ENCODE measurements at places on chromosomes 3 and 15.

GRCh38 chr15:85826756-85827515, 32.2 kb upstream of the KLHL25 start:
- DNase-seq, result no peak

DNA sequence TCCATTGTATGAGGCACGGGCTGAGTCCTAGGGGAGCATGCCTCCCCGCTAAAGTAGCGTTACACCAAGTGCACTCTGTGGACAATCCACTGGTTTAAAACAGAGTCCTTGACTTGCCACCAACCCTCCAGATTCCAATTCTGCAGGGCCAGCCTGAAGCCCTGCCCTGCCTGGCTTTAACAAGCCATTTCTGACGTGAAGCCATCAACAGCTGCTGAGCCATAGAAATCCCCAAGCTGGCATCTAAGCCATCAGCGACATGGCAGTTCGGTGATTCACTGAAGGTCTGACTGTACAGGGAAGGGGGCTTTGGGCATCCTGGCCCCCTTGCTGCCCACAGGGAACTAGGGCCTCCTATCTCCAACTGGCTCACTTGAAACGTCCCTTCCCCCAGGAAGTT, 265.7 kb downstream of the UACA start:
- no peak for DNase-seq

DNA sequence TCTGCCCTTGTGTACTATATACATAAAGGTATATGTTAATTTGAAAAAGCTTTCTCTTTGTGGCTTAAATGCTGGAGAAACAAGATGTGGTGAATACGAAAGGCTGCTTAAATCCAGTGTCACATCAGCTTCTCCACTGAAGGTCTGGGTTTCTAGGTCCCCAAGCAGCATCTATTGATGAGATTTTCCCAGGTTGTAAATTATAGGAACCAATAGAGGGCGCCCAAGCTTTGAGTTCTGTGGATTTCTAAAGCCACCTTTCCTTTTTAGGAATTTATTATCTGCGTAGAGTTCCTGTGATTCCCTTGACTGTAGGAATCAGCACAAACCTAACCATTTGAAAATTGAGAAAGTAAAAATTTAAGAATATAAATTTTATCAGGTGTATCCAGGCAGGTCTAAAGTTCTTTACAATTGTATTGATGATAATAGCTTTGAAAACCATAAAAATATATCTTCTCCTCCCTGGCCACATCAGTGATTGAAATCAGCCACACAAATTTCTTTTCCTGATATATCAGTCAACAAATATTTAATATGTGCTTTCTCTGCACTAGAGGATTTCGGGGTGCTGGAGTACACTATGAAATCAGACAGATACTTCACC, 88.3 kb upstream of the ADAMTSL3 start:
- DNase-seq, result no peak

GRCh38 chr15:61243983-61244593, 15.0 kb upstream of the RORA start:
- no peak for DNase-seq

DNA sequence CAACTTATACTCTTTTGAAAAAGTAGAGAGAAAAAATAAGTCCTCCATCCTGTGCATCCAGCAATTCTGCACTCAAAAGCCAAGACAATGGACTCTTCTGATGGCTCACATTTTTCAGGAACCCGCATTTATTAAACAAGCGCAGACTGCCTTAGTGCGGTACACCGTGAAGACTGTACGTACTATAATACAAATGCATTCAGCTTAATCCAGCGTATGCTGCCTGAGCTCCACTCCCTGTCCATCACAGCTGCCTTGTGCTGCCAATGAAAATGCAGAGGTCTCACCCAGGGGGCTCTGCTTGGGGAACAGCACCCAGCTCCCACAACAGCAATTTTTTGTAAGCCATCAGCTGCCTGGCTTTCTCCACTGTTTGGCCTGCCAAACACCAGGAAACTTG, 350.9 kb downstream of the ULK4 start:
- no peak for DNase-seq

DNA sequence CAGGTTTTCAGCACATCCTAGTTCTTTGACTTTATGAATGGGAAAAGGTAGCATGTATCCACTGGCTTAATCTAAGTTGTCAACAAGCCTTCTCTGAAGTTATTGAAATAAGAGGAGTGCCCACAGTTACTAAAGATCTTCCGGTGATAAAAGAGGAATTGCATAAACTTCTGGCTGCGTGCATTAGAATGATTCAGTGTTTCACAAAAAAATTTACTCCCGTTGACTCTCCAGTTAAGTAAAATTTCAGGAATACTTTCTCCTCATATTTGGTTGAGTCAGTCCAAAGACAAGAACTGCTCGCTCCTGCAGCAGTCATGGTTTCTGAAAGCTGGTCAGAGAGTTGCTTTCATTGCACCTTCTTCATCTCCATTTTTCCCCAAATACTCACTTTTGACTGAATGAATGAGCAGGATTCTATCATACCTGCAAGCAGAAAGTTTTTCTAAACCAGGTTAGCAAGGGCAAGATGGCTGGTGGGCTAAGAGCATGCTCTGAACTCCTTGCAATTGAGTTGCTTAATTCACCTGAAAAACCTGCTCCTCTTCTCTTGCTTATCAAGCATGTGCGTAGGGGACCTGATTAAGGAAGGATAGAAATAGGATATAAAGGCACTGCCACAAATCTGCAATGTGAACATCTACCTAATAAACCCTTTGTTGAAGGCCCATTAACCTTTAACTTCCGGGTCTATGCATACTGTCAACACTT, 64.2 kb upstream of the TIMP4 start:
- no peak for DNase-seq
